ENCODE measurements at places on chromosomes 1 and 21. TPM values are rescaled to one million over a fixed set of nuclear protein-coding genes. Genes with fewer than 3 reads are reported as not detected.

Gene CD52
- not detected for total RNA-seq

GRCh38 chr1:236282719-236283118 lies 961 bp upstream of the ERO1B start:
- peaks cover 7% of the 10 kb centered on the region for H3K4me1 ChIP-seq
- H3K27ac ChIP-seq: no peak overlapping the region
- H3K36me3 ChIP-seq: no peaks in the 10 kb centered on the region
- no peaks in the 10 kb centered on the region for H3K27me3 ChIP-seq

Gene TGFB2
- total RNA-seq: 38.7 TPM

- H3K27me3 ChIP-seq: peaks cover 4% of the 10 kb centered on the region
- no peak overlapping the region for H3K27ac ChIP-seq
- H3K4me3 ChIP-seq: no peak overlapping the region
- H3K36me3 ChIP-seq: no peaks in the 10 kb centered on the region
- no peaks in the 10 kb centered on the region for H3K4me1 ChIP-seq
- no peak for DNase-seq
These were observed 96.7 kb upstream of the CXADR start for GRCh38 chr21:17416139-17416538.

GRCh38 chr1:42974767-42975437 lies 16.2 kb upstream of the SLC2A1 start:
- H3K27me3 ChIP-seq: no peaks in the 10 kb centered on the region
- no peak overlapping the region for H3K27ac ChIP-seq
- no peak for DNase-seq
- H3K4me1 ChIP-seq: peaks cover 13% of the 10 kb centered on the region

GRCh38 chr21:38123626-38124025 lies 133.2 kb upstream of the KCNJ15 start:
- no peak overlapping the region for H3K4me3 ChIP-seq
- no peak overlapping the region for H3K27ac ChIP-seq
- no peaks in the 10 kb centered on the region for H3K36me3 ChIP-seq
- DNase-seq: no peak

- H3K27ac ChIP-seq: peak overlapping the region; percentile 49
- DNase-seq: peak; percentile 82
- H3K36me3 ChIP-seq: no peaks in the 10 kb centered on the region
- H3K4me3 ChIP-seq: no peak overlapping the region
These were observed 52.4 kb downstream of the TLCD4 start for GRCh38 chr1:95169548-95169947.

Gene TP53BP2
- 32.0 TPM for total RNA-seq

DNA sequence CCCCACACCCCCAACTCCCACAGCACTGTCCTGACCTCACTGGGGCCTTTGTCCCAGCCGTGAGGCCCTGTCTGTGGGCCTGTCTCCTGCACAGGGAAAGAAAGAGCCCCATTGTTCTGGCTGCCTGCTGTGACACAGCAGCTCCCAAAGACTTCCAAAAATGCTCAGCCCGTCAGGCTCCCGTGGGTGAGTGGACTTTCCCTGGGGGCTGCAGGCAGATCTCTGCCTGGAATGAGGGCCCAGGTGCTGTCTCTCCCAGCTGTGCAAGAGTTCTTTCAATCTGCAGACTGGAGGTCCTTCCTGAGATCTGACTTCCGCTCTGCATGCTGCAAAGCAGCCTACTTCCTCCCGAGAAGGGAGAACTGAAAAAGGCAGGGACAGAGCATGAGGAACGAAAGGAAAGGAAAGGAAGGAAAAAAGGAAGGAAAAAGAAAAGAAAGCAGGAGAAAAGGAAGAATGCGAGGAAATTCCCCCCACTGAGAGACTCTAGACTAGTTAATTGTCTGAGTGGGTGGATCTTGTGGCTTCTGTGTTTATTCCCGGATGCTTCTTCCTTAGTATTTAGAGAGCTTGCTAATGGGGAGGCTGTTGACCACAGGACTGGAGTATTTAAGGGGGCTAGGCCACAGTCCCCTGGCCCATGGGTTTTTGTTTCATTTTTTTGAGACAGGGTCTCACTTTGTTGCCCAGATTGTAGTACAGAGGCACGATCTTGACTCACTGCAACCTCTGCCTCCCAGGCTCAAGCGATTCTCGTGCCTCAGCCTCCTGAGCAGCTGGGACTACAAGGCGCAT lies 15.0 kb downstream of the NES start:
- H3K27me3 ChIP-seq: no peaks in the 10 kb centered on the region
- DNase-seq: no peak
- H3K4me1 ChIP-seq: peaks cover 48% of the 10 kb centered on the region
- no peak overlapping the region for H3K4me3 ChIP-seq
- peak overlapping the region; percentile 66 for H3K27ac ChIP-seq

GRCh38 chr1:46002551-46003150 lies 129.8 kb downstream of the PIK3R3 start:
- H3K27me3 ChIP-seq: no peaks in the 10 kb centered on the region
- H3K36me3 ChIP-seq: peaks cover 10% of the 10 kb centered on the region
- H3K4me3 ChIP-seq: no peak overlapping the region
- H3K4me1 ChIP-seq: no peaks in the 10 kb centered on the region
